ENCODE measurements at places on chromosomes 7 and 10.

- no peak for DNase-seq
These were observed 23.6 kb downstream of the VIPR2 start for GRCh38 chr7:159121068-159121467.

GRCh38 chr10:42491001-42491592 is 147.3 kb downstream of the ZNF33B start:
- no peak for DNase-seq

- DNase-seq: peak; percentile 25
These were observed 15.3 kb downstream of the HNRNPA2B1 start for GRCh38 chr7:26185131-26185843.

GRCh38 chr7:958221-959200 is 4.0 kb upstream of the ADAP1 start:
- DNase-seq: no peak

DNA sequence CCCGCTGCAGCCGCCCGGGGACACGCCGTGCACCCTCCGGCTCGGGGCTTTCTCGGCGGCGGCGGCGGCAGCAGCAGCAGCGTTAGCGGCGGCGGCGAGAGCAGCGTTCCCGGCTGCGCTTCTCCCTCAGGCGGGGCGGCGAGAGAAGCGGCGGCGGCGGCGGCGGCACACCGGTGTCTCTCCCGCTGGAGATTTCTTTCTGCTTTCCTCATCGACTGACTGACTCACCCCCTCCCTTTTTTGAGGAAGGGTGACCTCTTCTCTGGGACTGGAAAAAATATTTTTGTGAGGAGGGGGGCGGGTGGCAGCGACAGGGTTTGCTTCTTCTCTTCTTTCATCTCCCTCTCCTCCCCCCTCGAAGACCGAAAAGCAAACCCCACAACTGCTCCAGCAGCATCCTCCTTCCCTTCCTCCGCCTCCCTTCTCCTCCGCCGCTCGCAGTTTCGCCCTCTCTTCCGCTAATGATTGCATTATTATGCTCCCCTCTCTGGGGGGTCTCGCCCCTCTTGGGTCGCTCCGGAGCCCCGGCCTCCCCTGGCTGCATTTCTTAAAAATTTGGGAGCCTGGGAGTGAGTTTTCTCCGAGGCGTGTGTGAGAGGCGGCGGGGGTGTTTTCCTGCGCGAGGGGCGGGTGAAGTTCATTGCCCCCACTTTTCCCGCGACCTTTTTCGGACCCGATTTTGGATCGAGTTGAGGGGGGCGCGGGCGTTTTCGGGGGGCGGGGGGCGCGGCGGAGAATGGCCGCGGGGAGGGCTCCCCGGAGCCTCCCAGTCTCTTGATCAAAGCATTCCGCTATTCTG is 411 bp downstream of the AUTS2 start:
- peak; percentile 89 for DNase-seq

DNA sequence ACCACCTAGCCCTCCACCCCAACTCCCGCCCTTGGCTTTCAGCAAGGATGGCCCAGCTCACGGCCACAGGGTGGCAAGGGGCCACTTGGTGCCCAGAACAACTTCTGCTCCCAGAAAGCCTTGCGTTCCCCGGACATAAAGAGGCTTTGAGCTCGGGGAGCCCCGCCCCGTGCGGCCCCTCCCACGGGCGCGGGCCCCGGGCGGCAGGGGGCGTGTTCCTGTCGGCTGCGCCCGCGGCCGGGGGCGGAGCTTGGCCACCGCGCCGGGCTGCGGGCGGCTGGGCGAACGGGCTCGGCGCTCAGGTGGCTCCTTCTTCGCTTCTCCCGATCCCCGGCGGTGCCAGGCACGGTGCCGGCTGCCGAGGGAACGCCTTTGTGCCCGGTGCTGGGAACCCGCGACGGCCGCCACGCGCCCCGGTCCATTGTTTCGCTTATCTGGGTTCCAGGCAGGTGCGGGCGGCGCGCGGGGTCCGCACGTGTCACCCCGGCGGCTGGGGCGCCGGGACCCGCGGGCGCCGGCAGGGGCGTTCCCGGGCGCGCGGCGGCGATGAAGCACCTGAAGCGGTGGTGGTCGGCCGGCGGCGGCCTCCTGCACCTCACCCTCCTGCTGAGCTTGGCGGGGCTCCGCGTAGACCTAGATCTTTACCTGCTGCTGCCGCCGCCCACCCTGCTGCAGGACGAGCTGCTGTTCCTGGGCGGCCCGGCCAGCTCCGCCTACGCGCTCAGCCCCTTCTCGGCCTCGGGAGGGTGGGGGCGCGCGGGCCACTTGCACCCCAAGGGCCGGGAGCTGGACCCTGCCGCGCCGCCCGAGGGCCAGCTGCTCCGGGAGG is at the start of gene NFE2L3:
Gene NFE2L3 (plus strand): TSS at position 246 of the 829 bp plus-strand sequence. CDS start 301 bp downstream, at position 547.
- DNase-seq: peak; percentile 92

DNA sequence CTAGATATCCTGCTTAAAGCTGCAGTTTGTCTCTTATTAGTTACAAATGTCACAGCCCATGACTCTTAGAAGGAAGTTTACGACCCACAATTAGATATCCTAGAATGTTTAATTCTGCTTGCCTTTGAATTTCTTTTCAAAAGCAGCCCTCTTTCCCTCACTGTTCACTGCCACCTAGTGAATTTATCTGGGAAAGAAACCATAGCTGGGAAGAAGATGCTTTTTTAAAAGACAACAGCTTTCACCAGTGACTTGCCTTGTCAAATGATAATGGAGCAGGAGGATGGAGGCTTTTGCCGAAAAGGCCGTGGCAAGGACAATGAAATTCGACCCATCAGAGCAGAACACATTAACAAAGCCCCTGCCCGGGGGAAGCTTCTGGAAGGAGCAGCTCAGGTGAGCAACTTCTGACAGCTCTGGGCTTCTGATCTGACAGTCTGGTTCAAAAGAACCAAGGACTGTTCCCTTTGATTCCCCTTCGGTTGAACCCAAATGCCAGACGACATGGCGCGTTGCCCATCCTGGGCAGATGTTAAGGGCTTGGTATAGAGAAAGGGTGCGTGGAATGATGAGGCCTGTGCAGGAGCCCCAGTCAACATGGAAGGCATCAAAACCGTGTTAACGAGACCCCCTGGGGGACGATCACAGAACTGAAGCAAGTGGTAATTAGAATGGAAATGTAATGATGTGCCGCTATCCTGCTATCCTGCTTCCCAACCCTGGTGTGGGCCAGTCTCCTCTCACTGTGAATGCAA is 236.8 kb downstream of the FRMD4A start:
- peak; percentile 87 for DNase-seq

DNA sequence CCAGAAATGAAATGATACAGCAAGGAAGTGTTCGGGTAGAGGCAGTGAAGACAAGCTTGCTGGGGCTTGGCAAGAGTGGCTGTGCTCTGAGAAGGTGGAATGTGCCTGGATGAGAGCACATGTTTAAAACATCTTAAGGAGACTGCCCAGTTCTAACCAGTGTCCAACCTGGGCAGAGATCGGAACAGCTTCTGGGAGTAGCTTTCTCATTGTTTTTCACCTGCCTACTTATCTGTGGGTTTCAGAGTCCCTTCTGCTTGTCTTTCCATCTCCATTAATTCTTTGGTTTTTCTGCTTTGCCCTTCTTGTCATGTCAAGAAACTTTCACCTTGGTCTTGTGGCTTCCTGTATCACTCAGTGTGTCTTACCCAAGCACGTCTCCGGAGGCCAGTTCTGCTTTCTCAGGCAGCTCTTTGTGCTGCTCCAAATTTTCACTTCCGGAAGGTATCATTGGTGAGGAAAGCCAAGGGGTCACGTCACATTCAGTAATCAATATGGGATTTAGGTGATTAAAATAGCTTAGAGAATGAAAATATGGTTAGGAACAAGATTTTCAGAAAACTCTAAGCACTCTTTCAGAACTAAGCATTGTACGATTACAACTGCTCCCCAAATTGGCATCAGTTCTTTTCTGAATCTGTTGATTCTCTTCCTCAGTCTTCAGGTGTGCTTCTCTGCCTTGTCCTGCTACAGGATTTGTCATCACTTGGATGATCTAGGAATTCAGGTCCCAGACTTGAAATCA is 5.5 kb upstream of the LAMB4 start:
- no peak for DNase-seq
